ENCODE measurements at places on chromosomes 11 and 22. TPM values are rescaled to one million over a fixed set of nuclear protein-coding genes. Genes with fewer than 3 reads are reported as not detected.
A peak's percentile ranks its signal among the peaks of the same experiment; 100 is the strongest.

E2F8 gene
- 26.5 TPM for polyA plus RNA-seq

OR6T1 gene
- polyA plus RNA-seq = not detected

YPEL4 gene
- polyA plus RNA-seq = 2.3 TPM

DNA sequence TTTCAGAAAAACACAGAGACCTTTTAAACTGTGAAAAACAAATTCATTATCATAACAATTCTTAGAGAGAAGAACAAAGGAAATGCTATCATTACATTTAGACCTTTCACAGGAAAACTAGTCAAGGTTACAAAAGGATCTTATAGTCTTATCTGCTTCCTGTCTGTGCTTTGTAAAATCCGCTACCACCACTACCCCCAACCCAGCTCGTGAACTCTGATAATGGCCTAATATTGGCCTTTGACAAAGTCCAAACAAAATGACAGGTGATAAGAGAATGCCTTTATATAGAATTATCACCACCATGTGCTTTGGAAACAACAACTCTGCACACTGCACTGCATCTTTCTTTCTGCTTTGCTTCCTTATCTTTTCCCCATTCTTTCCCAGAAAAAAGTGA lies 272.5 kb downstream of the SBF2 start:
- DNase-seq = no peak

GRCh38 chr11:16839821-16840220 lies 101.4 kb downstream of the C11orf58 start:
- DNase-seq = no peak

DNA sequence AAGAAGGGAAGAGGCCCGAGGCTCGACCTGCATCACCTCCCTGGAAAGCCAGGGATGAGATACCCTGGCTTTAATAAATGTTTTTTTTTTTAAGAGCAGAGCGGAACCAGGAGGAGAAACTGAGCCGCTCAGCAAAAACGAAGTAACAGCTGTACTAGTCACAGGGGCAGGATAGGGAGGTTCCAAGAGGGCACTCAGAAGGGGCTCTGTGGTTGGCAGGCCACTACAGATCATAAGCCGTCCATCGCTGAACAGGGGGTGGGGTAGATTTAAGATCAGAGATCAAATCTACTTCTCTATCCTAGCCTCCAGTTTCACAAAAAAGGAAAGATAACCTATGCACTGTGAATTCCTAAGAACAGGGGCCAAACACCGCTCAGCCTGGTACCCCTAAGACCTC lies 625 bp downstream of the EIF3D start:
- DNase-seq = no peak

GRCh38 chr22:19962246-19962908 lies 20.8 kb upstream of the TXNRD2 start:
- peak; percentile 54 for DNase-seq

DNA sequence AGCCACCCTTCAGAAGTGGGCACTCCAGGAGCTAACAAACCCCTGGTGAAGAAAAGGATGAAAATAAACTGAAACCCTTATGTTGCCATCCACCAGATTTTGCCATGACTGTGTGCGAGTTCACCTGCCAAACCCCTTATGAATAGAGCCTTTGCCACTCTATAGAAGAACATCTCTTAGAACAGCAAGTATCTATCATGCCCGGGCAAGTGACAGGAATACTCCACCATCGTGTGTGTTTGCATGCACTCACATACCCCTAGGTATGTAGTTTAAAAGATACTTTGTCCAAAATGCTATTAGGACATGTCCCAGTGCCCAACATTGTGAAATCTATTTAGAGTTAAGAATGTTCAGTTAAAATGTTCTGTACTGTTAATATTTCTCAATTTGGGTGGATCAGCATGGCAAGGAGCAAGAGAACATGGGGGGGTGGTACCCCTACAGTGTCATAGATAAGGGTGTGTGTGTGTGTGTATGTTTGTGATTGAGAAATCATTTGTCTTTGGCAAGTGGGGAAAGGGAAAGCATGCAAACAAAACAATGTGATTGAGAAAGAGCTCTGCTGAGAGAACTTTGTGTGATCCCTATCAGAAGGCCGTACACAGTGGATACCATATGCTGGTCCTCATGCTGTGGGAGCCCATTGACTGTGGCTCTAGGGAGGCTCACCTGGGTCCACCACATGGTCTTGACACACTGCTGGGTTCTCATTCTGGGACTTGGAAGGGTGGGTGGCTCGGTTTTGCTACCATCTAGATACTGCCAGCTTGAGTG lies 94.9 kb downstream of the ZBTB16 start:
- no peak for DNase-seq

- DNase-seq = no peak
These were observed 30.1 kb upstream of the OAF start for GRCh38 chr11:120180551-120181232.

THAP12 gene
- 62.1 TPM for polyA plus RNA-seq

GRCh38 chr11:73218106-73218829 lies at the start of gene P2RY2:
P2RY2 (plus strand) TSS chr11:73218281; CDS start chr11:73234160, 15,879 bp downstream.
- DNase-seq = peak; percentile 11

MYRF gene
- polyA plus RNA-seq = 0.91 TPM

GRCh38 chr11:1570896-1571759 lies 943 bp downstream of the DUSP8 start:
- DNase-seq = no peak

UCP3 gene
- 2.3 TPM for polyA plus RNA-seq

SYCE3 gene
- polyA plus RNA-seq = not detected

DNA sequence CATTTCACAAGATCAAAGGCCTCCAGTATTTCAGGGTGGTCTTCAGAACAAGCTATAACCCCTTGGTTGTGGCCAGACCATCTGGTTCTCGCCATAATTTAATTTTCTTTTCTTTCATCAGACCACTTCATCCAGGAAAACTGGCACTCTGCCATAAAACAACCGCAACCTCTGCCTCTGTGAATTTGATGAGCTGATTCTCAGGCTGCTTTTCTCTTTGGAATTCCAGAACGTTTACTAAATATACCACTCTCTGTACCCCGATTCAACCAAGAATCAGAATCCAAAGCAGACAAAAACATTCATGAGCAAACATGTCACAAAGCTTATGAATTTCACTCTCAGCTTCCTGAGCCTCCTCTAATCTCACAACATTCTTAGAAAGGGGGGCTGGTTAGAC lies 331.8 kb upstream of the SYN3 start:
- DNase-seq = no peak

- DNase-seq = no peak
These were observed 7.2 kb downstream of the MICAL2 start for GRCh38 chr11:12117611-12118010.

DNA sequence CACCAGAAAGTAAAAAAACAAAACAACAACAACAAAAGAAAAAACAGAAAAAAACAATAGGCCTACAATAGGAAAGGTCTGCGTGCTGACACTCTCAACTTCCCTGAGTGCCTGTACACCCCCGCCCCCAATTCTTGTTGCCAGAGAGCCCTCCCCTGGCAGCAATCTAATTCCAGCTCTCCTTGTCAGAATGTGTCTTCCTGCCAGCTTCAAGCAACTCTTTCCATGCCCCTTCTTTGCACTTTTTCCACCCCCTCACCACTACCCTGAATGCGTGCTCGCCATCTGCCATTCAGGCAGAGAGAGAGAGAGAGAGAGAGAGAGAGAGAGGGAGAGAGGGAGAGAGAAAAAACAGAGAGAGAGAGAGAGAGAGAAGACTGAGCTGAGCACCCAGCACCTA lies 245.0 kb downstream of the KIRREL3 start:
- DNase-seq = no peak

TRPC6 gene
- polyA plus RNA-seq = 17.0 TPM

- DNase-seq = no peak
These were observed 4.5 kb upstream of the GCAT start for GRCh38 chr22:37803195-37803638.

TRIM48 gene
- polyA plus RNA-seq = not detected

H19 gene
- polyA plus RNA-seq = 57,495 TPM

ZFPL1 gene
- 37.9 TPM for polyA plus RNA-seq

MFRP gene
- polyA plus RNA-seq = not detected

TRAF6 gene
- 20.5 TPM for polyA plus RNA-seq

DNA sequence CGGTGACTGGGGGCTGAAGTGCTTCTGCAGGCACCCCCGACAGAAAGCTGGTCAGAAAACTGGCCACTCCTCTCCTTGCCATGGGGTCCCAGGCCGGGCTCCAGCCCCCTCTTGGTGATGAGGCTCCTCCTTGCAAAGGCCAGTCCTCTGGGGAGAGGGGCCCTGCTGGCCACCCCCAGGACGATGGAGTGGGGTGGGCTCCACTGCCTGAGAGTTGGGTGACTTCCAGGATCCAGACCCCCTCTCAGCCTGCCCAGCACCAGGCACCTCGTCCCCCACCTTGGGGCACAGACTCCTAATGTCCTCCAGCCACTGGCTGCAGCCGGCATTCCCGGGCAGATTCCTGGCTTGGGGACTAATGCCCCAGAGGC lies 441 bp upstream of the RPS6KA4 start:
- DNase-seq = no peak

Measured in muscle of arm (tissue), 14 donors.